Stimulated activated CD8-positive, alpha-beta memory T cell treated with anti-CD3 and anti-CD28 coated beads, Interleukin-15, amount 100 ng/mL, for 24 hours (primary cell): ENCODE measurements at places on chromosomes 1 and 21.

DNA sequence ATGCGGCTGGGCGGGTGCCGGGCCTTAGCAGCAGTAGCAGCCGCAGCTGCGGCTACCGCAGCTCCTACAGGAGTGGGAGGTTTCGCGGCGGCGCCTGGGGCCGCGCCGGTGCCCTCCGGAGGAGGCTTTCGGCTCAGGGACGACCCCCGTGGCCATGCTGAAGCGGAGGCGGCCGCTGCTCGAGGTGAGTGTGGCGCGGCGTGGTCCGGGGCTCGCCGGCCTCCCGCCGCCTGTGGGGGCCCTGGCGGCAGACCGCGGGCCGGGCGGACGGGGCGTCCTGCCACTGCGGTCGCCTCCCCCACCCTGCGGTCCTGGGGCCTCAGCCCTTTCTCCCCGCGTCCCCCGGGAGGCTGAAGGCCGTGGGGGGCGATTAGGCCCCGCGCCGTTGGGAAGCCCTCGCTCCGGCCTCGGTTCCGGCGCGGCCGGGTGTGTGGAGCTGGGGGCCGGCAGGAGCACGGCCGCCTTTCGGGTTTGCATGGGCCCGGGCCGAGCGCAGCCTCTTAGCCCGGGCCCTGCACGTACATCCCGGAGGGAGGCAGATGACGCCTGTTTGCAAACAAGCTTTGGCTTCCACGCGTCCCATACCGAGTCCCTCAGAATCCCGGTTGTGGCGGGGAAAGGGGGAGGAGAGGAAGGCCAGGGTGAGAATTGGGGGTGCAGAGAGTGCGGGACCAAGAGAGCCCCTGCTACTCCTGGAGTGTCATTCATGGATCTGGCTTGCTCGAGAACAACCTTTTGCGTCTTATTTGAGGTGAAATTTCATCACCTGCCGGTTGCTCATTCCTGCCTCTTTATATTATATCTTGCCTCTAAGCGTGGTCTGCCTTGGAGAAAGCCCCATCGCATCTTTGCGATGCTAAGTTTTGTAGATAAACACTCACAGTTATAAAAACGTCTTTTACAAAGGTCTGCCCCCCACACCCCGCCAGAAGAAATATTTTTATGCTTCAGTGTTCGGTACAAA lies 613 bp downstream of the ZFYVE9 start:
- DNase-seq: peak; percentile 8

DNA sequence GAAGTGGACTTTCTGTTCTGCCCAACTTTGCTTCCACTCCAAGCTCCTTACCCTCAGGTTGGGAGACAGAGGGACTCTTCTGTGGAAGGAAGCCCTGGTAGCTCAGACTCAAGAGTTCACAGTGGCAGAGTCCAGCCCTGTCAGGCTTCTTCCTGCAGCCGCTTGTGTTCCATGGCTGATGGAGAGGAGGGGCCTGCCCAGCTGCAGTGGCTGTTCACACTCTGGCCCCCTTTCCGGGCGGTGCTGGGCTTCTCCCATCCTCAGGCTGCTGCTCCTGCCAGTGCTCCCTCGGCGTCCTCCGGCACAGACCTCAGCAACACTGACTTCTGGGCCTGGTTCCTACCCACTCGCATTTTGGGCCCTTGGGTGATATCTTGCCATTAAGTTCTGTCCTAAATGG lies 4.0 kb downstream of the KRTAP10-1 start:
- DNase-seq: no peak

GRCh38 chr1:92842082-92843045 lies 10.5 kb downstream of the RPL5 start:
- no peak for DNase-seq

DNA sequence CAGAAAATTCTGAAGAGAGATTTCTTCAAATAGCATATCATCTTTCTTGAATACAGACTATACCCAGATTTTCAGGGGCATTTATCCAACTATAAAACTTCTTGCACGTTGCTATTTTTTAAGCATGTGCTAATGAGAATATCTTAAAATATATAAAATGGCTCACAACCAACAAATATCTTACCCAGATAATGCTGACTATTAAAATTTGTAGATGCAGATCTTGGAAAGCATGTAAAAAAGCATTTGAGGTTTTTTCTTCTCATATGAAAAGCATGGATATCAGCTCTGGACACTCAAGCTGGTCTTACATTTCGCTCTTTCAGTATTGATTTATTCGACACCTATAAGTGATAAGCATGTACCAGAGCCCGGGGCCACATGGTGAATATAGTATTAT lies 1187.7 kb upstream of the ADGRL4 start:
- DNase-seq: no peak

DNA sequence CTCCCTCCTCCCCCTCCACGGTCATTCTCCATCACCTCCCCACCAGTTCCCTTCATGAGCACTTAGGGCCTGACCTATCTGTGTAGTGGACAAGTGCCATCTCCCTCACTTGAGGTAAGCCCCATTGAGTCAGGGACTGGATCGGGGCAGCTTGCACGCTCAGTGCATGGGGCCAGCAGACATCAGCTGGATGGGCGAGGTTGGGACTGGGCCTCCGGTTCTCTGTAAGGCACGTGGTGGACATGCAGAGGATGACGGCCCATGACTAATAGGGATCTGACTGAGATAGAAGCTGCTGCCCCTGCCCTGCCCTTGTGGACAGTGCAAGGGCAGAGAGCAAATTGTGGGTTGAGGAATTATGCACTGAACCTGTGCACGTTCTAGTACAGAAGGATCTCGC lies 120.4 kb upstream of the C1orf174 start:
- DNase-seq: no peak

GRCh38 chr1:111507411-111508201 lies 4.2 kb upstream of the ADORA3 start:
- no peak for DNase-seq

DNA sequence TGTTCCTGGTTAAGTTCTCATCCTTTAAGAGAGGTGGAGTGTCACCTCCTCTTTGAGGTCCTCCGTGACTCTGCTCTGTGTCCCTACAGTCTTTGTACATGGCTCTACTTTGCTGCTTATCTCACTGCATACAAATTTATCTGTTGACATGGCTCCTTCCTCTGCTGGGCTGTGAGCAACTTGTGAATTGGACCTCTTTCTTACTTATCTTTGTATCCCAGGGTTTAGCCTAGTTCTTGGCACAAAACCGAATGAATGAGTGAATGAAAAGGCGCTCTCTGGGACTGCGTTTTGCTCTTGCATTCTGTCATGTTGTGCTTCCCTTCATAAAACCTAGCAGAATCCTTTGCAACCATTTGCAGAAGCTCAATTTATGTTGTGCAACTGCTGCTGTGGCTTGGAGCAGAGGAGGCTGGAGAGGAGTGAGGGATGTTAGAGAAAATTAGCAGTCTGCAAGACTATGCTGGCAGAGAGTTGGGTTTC lies 12.4 kb downstream of the SLC26A9 start:
- no peak for DNase-seq

DNA sequence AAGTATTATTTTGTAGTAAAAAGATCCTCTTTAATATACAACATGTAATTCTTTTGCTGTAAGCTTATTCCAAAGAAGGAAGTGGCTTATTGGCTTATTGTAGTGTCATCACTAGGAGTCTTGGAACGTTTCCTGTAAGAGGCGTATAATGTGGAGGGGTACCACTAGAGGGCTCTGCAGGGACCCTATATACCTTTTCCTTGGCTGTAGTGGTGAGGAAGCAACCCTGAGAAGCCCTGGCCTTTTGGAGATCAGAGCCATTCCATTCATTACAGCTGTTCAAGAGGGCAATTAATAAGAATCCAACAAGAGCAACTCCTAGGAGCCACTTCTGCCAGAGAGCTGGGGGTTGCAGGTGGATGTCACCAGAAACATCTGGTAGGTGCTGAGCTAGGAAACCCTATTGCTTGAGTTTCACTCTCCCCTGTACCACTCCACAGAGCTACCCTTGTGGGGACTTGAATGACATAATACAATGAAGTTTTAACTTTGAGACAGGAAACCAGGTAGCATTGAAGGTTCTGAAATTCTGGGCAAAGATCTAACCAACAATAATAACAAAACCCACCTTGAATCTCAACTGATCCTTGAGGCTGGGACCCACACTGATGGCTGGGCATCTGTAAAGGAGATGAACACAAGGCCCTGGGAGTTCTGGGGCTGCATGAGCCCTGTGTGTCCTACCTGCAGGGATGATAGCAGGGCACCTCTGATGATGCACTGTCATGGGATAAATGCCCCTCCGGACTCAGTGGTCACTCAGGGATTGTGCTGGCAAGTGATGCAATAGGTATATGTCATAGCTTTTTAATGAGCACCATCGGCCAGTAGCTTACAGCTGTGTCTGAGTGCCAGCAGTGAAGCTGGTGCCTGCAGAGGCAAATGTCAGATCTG lies 160.2 kb upstream of the COA6 start:
- DNase-seq: no peak

DNA sequence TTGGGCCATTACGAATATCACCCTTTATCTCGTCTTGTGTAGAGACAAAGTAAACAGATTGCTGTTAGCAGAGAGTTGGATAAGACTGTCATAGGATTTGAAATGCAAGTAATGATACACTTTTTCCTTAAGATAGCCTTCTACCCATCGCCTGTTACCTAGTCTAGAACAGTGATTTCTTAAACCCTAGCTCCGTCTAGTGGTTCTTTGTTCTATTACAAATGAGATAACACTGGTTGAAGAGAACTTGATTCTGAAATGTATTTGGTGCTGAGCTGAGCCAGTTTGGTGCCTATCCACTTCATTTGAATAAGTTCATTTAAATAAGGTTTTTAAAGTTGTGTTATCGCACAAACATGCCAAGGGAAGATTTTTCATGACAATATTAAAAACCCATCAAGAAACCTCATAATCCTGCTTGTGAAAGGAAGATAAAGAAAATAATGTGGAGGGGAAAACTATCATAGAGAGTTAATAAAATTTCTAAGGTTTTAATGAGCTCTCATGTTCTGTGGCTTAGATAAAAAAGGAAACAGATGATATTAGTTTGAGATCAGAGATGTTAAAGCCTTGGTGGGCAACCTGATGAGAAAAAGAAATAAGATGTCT lies 1.5 kb upstream of the KCNH1 start:
- no peak for DNase-seq

DNA sequence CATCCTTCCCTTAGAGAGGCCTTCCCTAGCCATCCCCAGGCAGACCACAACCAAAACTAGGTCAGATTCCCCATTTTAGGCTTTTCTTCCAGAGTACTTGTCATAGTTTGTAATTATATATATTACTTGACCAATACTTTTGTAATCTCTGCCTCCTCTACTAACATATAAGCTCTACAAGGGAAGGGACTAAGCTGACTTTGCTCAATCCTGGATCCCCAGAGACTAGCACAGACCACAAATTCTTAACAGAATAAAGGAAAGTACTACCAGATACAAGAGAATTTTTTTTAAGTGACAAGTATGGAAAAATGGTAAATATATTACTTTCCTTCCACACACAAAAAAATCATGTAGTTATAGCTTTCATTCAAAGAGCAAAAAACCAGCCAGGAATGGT lies 2.0 kb downstream of the ZMYM6 start:
- DNase-seq: no peak

DNA sequence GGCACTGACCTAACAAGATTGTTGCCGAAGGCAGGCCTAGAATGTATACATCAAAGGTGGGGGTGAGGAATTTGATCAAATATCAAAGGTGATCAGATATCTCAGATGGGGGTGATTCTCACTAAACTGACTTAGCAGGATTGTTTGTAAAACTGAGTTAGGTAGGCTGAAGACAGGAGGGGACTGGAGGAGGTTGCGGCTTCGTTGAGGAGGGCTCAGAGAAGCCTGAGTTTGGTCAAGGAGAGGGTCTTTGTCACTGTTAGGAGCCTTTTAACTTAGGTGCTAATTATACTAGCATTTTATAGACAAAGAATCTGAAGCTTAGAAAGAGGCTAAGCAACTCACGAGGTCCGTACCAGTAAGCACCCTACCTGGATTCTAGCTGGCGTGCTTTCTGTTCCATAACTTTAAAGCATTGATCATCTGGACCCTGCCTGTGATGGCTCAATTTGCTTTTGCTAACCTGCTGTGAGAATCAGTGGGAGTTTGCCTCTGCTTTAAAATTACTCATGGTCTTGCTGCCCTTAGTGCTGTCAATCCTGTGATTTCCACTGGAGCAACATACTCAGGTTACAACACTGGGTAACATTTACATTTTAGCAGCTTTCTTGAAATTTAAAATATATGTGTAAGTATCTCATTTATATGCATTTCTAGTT lies 49.8 kb downstream of the ITSN1 start:
- no peak for DNase-seq

GRCh38 chr21:42435833-42436232 lies 32.1 kb downstream of the UBASH3A start:
- DNase-seq: no peak
